T-helper 17 cell (primary cell): ENCODE measurements at places on chromosomes 1 and 21.

DNA sequence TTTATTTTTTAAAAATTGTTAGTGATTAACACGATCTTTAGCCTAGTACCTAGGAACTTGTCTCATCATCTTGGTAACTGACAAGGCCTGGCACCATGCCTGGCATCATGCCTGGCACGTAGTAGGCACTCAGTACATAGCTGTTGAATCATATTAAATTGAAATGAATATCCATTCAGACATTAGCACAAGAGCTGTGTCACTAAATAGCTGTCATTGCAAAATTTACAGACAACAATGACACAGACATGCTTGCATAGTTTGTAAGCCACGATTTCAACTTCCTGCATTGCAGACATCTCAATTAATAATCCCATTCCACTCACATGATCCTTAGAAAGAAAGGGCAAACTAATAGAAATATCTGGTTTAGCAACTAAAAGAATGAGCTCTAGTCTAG is 15.4 kb upstream of the PHACTR4 start:
- no peak for DNase-seq

DNA sequence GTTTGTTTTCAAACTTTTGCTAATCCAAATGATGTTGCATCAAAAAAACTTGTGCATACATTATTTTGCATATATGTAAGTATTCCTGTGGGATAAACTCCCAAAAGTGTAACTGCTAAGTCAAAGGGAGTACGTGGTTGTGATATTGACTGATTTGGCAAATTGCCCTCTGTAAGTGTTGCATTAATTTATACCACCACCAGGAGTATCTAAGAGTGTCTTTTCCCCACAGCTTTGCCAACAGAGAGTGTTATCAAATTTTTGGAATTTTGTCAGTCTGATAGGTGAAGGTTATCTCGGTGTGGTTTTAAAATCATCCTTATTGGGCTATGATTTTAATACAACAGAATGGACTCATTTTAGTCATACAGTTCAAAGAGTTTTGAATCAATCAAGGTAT is 30.1 kb upstream of the PARP1 start:
- no peak for DNase-seq

DNA sequence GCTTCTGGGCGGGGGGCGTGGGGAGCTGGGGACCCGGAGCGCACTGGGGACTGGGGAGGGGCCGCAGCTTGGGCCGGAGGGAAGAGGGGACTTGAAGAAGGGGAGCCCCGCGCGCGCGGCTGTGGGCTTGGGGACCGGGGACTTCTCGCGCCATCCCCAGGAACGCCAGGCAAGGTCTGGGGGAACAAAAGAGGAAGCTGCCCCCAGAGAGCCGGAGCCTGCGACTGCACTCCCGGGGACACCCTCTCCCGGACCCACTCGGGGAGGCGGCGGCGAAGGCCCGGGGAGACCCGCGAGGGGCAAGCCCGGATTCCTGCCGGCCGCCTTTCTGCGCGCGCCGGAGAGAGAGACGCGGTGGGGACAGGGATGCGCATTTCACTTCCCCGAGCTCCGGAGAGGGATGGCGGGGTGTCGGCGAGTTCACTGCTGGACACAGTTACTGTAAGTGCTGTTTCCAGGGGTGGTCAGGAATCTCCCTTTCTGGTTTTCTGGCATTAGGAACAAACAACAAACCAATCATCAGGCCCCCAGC is 732 bp downstream of the ABCG1 start:
- peak; percentile 25 for DNase-seq

GRCh38 chr21:46605767-46606426 is 1.0 kb upstream of the S100B start:
- no peak for DNase-seq

- DNase-seq: no peak
Observed at GRCh38 chr1:38860454-38860795, 853 bp upstream of the RRAGC start.

DNA sequence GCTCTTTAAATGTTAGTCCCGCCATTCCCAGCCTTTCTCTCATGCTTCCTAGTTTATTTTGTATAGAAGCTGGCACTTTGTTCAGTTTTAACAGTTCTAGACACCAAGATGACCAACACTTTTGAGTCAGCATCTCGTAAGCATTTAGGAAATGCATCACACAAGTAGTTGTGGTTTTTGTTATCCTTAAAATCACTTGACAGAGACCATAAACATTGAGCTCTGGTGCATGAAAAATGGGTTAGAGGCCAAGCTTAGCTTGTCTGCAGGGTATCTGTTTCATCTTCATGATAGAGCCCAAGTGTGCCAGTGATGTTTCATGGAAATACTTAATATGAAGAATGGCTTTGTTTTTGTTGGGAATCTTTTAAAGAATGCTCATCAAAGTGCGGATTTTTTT is 159.7 kb downstream of the DISP1 start:
- no peak for DNase-seq

GRCh38 chr1:37901191-37901892 is 42.0 kb upstream of the MTF1 start:
- no peak for DNase-seq

DNA sequence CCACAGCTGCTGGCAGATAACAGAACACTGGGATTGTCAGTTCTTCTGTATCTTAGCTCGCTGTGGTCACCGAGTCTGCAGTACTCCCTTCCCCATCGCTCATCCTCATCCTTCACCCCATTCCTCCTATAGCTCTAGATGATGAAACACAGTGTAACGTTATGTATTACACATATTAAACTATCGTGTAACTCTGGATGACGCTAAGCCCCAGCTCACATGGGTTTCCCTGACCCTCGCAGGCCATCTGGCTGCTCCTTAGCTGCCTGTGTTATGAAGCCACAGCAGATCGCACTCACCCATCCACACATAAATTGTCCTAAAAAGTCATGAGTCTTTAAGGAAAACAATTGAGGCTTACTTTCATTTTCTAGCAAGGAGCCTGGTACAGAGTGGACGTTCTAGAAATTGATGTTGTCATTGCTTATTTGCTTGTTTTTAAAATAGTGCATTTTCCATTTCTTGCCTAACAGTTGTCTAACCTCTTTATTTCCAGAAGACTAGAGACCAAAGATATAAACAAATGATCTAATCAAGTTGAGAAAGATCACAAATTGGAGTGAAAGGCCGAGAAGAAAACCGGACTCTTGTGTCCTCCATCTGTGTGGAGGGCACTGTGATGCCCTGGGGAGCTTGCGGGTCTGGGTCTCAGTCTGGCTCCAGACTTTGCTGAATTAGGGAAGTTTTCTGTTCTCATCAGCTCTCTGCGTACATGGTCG is 24.3 kb upstream of the PCP4 start:
- no peak for DNase-seq

GRCh38 chr1:57254022-57254421 is 169.8 kb downstream of the DAB1 start:
- DNase-seq: no peak

DNA sequence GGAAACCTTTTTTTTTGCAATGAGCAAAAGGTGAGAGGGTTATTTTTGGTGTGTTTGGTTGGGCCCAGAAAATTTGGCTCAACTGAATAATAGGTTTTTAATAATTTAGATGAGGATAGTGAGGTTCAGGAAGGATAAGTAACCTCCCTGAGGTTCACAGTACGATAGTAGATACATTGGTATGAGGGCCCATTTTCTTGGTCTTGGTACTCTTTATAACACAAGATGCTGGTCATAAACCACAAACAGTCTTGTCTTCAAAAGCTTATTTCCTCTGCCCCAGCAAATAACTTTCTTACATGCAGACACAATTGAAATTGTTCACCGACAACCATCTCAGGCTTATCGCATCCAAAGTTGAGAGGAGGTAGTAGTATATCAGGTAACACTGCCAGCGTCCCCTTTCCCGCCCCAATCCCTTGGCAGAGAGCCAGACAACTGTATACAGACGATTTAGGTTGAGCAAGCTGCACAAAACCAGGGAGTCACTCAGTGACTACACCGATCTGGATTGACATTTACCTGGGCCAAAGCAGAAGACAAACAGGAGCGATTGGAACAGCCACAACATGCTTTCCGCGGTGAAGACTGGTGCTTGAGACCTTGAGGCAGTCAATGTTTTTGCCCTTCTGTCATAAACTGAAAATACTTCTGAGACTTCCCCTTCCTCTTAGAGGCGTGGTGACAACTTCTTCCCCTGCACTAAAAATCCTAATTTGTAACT is at the start of gene SLAMF6:
TSS of gene SLAMF6 (minus strand) at position 634 of the 724 bp plus-strand sequence. CDS start at position 571, 63 bp downstream.
- peak; percentile 14 for DNase-seq

DNA sequence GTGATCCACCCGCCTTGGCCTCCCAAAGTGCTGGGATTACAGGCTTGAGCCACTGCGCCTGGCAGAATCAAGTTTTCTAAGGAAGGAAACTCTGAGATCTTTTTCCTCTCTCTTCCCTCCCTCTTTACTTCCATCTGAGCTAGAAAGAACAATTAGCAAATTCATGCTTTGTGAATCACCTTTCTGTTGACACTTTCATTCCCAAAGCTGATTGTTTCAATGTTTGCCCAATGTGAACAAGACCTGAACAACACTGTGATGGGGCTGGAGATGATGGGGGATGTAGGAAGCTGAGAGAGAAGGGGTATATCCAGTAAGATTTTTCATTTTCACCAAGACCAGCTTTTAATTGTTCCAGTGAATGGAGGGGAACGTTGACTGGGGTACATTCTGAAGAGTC is 5.7 kb upstream of the TENT5B start:
- DNase-seq: no peak

DNA sequence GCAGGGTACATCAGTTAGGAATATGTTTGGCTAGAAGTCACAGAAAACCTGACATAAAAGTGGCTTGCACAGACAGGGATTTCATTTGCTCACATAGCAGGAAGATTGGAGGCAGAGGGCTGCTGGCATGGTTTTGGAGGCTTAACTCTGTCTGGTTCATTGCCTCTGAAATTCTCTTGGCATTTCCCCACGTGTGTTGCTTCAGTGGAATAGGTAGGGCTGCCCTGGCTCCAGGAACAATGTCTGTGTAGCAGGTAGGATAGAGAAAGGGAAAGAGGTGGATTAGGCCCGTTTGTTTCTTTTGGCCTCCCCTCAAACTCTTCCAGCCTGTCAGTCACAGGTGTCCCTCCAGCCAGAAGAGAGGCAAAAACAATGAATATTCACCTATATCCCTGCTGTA is 20.5 kb upstream of the SIPA1L2 start:
- DNase-seq: no peak

DNA sequence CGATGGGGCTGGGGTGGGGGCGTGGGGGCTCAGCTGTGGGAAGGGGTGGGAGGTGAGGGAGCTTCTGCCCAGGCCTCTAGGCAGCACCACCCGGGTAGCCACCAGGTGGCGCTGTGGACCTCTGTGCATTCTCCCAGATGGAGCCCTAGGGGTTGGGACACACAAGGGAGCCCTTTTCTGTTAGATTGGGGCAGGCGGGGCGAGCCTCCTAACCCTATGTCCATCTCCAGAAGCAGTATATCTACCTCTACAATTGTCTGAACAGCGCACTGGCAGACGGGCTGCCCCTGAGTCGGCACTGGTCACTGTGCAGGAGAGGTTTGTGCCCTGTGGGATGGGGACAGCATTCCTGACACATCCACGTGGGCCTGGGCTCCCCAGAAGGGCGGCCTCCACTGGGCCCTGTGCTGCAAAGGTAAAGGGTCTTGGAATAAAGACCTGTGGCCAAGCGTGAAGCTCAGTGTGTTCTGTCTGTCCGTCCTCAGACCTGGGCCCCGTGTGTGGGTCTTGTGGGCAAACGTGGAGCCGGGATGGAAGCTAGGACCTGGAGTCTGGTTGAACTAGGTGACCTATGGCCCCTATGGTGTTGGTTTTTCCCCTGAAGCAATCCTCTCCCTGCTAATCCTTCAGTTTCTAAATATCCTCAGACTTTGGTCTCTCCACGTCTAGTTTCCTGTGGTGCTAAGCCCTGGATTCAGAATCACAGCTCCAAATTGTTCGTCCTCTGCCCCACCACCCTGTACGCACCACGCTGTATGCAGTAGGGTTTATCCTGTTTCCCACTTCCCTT is 4.4 kb upstream of the LGR6 start:
- DNase-seq: peak; percentile 64

- no peak for DNase-seq
Observed at GRCh38 chr1:89552471-89553081, 27.9 kb downstream of the LRRC8B start.

DNA sequence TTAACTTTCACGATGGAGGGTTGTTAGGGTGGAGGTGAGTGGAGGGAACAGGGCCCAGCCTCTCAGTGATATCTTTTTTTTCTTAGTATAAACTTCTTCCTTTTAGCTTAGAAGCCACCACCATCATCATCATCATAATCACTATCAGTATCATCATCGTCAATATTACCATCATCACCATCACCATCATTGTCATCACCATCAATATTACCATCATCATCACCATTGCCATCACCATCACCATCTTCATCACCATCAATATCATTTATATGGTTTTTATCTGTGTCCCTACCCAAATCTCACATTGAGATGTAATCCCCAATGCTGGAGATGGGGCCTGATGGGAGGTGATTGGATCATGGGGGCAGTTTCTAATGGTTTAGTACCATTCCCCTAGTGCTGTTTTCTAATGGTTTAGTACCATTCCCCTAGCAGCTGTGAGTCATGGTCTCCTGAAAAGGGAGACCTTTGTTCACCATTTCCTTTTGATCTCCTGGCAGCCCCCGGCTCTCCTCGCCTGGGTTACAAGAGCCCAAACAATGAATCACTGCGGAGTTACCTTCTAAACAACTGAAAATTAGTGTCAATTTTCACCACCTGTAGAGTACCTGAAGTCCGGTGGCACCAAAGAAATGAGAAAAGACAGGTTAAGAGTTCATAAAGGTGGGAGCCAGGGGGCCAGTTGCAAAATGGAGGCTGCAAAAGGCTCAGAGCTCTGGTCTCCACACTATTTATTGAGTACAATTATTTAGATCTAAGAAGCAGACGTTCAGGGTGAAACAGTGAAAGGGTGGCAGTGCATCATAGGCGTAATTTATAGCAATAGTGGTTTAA is 3.1 kb upstream of the PLA2G2E start:
- no peak for DNase-seq

DNA sequence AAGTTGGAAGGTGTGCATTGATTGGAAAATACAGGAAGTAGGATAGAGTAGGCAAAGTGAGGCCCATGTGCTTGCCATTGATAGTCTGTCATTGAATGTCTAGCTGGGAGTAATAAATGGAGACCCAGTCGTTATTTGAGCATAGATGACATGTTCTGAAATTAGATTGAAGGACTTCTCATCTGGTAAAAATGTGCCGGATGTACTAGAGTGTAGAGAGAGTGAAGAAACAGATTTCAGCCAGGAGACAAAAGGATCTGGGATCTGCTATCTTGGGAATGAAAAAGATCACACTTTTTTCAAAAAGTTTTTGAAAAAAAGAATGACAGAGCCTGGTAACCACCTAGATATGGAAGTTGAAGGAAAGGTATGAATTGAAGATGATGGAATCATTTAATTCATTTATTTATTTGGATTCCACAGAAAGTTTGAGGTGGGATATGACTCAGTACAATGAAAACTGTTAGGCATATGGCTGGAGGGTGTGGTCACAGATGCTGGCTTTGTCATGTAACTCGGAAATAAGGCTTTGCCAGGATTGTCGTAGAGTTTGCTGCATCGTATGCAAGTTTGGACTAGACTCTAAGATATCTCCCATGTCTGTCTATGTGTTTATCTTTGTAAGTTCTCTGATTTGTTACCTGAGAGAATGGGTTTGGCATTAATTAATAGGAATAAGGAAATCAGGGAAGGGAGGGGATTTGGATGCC is 137.1 kb downstream of the PBX1 start:
- no peak for DNase-seq

GRCh38 chr1:109272831-109273547 is 10.0 kb downstream of the PSRC1 start:
- no peak for DNase-seq
